ENCODE measurements at places on chromosomes 1 and 21.

DNA sequence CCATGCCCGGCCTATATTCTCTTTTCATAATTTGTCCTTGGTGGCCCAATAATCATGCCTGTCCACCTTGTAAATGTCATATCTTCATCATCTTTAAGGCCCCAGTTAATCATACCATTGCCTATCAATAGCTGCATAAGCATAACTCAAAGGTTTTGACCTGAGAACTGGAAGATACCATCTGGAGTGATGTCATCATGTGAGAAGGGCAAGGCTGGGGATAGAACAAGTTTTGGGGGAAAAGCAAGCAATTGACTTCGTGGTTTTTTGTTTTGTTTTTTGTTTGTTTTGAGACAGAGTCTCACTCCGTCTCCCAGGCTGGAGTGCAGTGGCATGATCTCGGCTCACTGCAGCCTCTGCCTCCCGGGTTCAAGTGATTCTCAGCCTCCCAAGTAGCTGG lies 6.2 kb downstream of the UBIAD1 start:
- no peak for DNase-seq

- peak; percentile 1 for DNase-seq
Observed at GRCh38 chr21:35357041-35357780, 308.1 kb upstream of the RUNX1 start.

- peak; percentile 69 for DNase-seq
Observed at GRCh38 chr1:26287033-26287711, 7.3 kb downstream of the SH3BGRL3 start.

DNA sequence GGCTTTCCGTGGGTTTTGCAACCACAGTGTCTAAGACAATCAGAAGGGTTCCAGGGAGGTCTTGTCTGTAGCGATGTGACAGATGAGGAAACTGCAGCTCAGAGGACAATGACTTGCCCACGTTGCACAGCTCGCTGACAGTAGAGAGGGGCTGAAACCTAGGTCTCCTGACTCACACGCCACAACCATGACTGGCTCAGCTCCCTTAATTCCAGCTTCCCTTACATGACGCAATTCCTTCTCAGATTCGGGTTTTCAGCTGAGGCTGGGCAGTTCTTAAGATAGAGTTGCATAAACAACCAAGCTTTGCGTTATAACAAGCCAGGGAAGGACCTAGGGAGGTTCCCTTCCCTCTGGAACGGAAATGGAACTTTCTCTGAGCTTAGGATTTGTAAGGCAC lies 36.3 kb downstream of the DHCR24 start:
- DNase-seq, result peak; percentile 83

- peak; percentile 70 for DNase-seq
Observed at GRCh38 chr1:39940253-39940652, 14.7 kb upstream of the MFSD2A start.

- no peak for DNase-seq
Observed at GRCh38 chr1:74430342-74430934, 82.0 kb downstream of the LRRC53 start.

DNA sequence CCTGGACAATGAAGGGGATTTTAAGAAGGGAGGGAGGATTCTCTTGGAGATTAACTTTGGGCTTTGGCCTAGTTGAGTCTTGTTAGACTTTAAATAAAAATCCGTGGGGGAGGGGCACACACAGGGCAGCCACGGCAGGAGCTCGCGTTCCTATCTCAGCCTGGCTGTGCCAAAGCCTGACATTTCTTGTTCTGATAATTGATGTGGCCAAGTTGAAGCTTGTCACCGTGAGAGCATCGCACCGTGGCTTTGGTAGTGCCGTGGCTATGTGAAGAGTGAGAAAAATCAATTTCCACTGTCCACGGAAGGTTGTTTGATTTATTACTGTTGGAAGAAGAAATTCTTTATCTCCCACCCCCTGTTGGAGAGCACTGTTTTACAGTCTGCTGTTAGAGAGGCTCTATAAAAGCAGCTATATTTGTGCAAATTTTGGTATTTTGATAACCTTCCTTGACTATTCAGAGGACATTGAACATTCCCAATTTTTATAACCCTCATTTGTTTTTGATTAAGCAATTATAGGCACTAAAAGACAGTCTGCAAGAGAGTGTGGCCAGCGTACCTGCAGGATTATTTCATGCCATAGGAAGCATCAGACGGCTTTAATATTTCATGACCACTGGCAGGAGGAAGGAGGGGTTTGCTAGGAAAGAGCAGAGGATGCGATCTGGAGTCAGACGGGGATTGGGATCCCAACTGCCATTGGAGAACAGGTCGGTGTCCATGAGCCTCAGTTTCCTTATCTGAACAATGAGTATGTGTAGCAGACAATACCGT lies 160.7 kb downstream of the KAZN start:
- DNase-seq, result no peak

DNA sequence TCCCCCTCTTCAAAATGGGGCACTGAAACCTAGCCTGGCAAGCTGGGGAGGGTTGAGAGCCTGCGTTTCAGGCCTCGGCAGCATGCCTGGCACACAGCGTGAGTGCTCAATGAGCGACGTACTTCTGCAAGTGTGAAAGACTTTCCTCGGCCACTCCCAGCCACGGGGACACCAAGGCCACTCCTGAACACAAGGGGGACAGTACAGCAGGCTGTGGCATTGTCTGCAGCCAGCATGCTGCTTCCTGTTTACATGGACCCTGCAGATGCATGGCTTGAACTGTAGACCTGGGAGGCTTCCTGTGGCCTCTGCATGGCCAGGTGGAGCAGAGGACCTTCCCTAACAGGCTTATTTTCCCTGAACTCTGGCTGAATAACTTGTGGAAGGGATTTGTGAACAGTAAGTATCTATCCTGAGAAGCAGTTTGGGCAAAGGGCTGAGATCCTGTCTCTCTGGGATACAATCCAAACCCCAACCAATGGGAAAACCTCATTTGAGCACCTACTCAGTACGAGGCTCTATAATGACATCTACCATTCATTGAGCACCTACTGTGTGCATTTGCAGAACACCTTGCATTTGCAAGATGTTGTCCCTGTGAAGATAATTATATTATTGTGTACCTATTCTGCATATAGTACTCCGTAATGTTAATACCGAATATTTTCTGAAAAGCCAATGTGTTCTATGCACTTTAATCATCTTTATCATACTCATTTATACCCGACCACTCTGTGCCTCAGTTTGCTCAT lies 9.9 kb upstream of the HSPG2 start:
- no peak for DNase-seq

DNA sequence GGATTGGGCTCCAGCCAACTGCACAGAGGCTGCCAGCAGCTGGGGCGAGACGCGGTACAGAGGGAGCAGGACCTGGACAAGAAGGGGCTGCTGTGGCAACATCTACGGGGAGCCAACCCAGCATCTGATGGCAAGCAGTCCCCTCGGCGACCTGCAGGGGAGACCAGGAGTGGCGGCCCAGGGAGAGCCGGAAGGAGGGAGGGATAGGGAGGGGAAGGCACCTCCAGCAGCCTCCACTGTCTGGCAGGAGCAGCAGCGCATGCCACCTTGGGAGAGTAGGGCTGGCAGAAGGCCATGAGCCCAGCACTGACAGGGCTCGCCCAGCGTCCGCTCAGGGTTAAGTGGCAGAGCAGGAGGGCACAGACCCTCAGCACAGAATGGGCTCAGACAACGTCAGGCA lies 17.3 kb downstream of the CHD5 start:
- DNase-seq, result no peak

- DNase-seq, result no peak
Observed at GRCh38 chr21:44057960-44058651, 46.0 kb downstream of the TRAPPC10 start.

DNA sequence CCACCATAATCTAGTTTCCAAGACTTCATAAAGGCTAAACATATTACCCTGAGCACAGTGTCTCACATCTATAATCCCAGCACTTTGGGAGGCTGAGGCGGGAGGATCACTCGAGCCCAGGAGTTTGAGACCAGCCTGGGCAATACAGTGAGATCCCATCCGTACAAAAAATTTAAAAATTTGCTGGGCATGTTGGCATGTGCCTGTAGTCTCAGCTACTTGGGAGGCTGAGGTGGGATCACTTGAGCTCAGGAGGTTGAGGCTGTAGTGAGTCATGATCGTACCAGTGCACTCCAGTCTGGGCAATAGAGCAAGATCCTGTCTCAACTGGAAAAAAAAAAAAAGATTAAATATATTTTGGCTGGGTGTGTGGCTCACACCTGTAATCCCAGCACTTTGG lies 90.1 kb downstream of the PTPN14 start:
- no peak for DNase-seq

- no peak for DNase-seq
Observed at GRCh38 chr1:2460203-2460602, 15.9 kb upstream of the PLCH2 start.

DNA sequence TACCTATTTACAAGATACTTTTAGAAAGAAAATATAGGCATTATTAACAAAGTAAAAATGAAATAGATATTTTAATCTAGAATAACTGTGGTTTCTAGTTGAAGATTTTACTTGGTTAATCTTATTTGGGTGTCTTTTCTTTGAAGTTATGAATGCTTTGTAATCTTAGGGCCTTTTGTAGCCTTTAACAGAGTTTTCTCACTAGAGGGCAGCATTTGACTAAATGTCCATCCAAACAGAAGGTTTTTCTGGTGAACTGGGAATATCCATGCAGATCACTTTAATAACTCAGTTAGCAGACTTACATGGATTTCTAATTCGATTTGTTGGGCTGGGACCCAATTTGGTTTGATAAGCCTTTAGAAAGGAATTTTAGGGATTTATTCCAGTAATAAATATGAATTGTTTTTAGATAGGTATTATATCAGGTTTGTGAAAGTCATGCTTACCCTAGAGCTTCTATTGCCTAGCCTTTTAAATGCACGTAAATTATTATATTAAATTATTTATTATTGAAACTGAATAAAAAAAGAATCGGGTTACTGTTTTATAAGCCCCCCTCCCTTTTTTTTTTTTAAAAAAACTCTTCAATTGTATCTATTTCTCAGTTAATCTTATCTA lies 119.7 kb downstream of the ZNF326 start:
- peak; percentile 36 for DNase-seq

- DNase-seq, result no peak
Observed at GRCh38 chr21:37001441-37001840, 5.1 kb upstream of the RIPPLY3 start.
